ENCODE measurements at places on chromosomes 6 and 20.

GRCh38 chr6:158059108-158059507 is 77.4 kb downstream of the SYNJ2 start:
- DNase-seq, result no peak

GRCh38 chr20:24406750-24407149 is 62.7 kb upstream of the SYNDIG1 start:
- DNase-seq, result no peak

DNA sequence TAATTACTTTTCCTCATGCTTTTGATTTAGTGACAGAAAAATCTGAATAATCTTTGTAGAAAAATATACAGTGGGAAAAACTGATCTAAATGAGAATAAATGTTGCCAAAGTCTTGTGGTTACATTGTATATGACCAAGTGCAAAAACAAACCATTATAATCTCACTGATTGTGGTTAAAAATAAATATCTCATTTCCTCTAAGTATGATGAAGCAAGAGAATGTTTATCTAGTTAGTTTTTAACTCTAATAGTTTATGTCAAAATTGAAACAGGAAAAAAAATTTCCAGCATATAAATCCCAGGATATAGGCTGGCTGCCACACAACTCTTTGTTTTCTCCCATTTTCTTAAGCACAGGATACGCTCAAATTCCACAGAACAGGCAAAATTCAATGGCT is 392.7 kb upstream of the ID4 start:
- DNase-seq, result no peak

GRCh38 chr6:71229477-71229876 is 59.1 kb upstream of the OGFRL1 start:
- DNase-seq, result no peak

GRCh38 chr20:17933711-17934110 is 34.9 kb downstream of the SNX5 start:
- no peak for DNase-seq

DNA sequence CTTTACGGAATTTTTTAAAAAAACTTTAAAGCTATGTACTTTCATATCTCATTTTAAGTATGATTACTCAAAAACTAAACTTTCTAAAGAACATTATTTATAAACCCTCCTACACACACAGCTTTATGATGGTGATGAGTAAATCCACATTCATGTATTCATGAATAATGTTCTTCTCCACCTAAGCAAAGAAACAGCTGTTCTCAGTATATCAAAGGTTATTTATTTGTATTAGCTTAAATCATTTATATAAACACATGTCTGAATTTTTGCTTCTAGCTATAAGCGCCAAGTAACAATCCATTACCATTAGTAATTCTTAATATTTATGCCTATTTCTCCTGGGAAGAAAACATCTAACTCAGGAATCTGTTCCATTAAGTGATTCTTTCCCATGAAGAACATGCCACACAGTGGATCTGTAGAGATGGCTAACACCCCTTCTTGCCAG is 63.3 kb downstream of the SMLR1 start:
- no peak for DNase-seq

- no peak for DNase-seq
Measured at GRCh38 chr20:50188879-50189680, 1.6 kb upstream of the CEBPB start.

DNA sequence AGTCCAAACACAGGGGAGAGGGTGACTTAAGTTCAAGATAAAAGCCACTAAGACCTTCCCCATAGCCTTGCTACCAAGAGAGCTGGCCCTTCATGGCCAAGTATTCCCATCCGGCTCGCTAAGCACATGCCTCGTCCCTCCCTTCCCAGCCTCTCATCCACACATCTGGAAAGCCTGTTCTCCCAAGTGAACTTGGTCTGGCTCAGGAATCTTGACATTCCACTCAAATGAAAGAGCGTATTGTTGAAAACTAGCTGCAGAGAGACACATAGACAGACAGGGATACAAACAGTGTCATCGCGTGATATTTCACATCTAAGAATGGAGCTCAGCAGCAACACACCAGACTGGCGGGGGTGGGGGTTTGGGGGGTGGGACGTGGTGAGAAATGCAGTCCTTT is 182.8 kb upstream of the FOXQ1 start:
- no peak for DNase-seq

DNA sequence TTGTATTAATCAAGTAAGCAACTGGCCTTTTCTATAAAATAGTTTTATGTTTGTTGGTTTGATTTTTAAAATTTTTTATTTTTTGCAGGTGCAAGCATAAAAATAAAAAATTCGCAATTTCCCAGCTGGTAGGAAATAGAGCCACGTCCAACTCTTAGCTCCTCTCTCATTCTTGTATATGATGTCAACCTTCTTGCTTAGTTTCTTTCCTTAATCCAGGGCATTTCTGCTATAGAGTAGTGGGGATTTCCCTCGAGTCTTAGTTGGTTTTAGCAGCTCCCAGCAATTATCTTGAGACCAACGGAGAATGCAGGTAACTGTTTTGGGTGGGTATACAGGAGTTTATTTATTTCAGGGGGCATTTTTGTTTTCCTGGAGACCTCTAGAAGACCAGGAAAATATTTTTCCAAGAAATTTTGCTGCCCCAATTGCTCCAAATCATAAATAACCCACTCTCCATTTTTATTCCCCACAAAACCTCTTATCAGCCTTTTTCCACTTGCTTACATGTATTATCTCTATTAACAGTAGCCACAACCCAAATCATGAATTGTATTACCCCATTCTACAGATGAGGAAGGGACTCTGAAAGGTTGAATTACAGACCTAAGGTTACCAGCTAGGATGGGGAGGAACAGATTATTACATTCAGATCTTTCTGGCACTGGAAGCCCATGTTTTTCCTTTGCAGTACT is 18.4 kb downstream of the PHACTR2 start:
- no peak for DNase-seq

GRCh38 chr20:4949833-4950178 is 51.5 kb downstream of the SLC23A2 start:
- peak; percentile 30 for DNase-seq

- DNase-seq, result peak; percentile 61
Measured at GRCh38 chr20:46021361-46022359, 7.4 kb upstream of the SLC12A5 start.

Measured in activated CD8-positive, alpha-beta T cell treated with anti-CD3 and anti-CD28 coated beads, Interleukin-2, amount 10 ng/mL, durations not matched to agents 7 days and 5 days (primary cell).